ENCODE measurements at places on chromosomes 16 and 17.

DNA sequence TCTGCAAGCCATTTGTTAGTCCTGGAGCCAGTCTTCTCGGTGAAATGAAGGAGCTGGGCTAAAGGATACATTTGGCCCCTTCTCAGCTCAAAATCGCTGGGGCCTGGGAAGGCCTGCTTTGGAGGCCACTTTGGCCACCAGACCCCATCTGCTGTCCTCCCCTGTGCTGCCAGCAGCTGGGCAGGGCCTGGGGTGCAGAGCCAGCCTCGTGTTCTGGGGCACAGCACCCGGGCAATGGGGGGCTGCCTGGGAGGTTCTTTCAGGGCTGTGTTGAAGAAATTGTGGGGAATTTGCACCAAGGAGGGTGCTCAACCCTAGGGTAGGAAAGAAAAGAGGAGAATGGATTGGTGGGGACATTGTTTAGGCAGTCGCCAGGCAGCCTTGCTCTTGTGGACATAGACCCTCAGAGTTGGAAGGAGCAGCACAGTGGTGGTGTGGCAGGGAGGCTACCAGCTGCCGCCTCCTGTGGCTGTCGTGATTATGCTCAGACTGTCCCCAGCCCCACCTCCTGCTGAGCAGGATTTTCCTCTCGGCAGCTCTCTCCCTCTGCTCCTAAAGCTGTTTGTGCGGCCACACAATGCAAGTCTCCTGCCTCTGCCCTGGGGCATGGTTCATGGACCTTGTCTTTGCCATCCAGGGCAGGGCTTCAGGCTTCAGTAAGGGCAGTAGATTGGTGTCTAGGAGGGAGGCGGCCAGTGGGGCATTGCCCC, 174.8 kb downstream of the NTN1 start:
- DNase-seq = no peak

GRCh38 chr17:19372866-19373504, 5.3 kb upstream of the MAPK7 start:
- DNase-seq = no peak

DNA sequence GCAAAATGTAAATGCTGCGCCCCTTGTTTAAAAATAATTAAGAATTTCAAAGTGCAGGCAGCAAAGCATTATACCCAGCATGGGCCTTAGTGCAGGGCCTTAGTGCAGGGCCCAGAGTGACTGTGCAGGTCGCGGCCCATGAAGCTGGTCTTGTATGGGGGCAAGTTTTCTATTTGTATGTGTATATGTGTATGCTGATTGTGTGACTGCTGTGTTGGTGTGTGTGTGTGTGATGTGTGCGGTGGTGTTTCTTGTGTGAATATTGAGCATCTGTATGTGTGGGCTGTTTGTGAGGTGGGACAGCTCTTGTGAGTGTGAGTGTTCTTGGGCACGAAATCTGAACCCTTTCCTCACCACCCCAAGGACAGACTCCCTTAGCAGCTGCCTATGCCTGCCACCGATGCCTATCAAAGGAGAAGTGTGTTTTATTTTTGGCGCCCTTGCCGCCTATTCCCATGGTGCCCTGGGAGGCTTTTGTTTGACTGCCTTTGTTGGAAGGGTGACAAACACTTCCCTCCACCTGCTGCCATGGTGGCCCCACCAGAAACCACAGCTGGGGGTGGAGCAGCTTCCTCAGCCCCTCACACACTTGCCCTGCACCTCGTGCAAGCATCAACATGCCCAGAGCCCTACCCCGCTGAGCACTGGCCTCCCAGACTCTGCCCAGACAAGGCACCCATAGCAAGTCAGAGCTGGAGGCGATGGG, 18.0 kb downstream of the CCR7 start:
- DNase-seq = peak; percentile 88

GRCh38 chr17:12667299-12667958, 1.7 kb downstream of the MYOCD start:
- no peak for DNase-seq

DNA sequence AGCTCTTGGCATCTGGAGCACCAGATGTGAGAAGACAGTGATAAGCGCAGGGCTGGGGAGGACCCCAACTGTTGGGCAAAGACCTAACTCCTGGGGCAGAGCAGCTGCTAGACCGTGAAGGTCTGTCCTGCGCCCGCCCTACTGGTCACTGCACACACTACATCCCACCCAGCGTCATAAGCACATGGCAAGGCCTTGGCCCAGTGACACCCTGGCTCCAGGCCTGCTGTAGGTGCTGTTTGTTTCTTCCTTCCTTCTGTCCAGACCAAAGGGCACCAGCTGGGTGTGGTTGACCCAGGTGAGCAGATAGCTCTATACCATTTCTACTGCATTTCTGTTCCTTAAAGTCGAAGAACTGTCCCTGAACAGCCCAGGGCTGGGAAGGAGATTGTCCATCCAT, 6.4 kb downstream of the TRPV3 start:
- peak; percentile 41 for DNase-seq

DNA sequence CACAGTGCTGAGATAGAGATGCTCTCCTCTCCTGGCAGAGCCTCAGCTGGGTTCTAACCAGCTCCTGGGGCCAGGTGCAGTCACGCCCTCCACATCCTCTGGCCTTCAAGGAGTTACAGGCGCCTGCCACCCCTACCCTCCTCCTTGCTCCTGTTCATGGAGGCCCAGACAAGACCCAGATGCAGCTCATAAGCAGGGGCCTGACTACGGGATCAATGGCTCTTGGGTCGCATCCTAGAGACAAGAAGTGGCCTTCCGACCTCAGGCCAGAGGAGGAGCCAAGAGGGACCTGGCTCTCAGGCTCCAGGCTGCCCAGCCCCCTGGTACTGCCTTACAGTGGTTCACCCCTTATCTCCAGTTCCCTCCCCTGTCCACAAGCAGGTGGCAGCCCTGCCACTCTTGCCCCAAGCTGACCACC, 23.0 kb downstream of the ARHGAP27 start:
- DNase-seq = peak; percentile 33

DNA sequence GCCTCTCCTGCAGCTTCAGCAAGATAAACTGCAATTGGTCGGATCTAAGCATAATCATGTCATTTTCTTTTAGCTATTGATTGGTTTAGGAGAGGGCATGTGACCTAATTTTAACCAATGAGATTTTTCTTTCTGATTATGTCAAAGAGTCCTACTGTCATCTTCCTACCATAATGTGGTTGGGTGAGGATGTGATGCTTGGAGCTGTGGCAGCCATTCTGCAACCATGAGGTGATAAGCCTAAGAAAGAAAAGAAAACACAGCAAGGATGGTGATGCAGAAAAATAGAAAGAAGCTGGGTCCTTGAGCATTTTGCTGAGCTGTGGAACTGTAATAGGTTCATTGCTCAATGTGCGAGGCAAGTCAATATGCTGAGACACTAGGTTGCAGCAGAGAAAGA, 121.7 kb upstream of the CRHR1 start:
- no peak for DNase-seq

DNA sequence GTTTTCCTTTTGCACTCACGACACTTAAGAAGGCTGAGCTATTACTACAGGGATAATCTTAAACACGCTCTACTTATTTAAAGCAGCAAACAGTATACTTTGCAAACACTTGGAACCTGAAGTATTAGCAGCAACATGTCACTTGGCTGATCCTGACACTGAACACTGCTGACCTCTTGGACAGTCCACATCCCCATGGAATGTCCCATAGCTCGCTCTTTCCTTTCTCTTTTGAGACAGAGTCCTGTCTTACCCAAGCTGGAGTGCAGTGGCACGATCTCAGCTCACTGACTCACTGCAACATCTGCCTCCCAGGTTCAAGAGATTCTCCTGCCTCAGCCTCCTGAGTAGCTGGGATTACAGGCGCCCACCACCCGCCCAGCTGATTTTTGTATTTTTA, 26.4 kb downstream of the SMYD4 start:
- no peak for DNase-seq
